ENCODE measurements at places on chromosomes 2 and 18. TPM values are rescaled to one million over a fixed set of nuclear protein-coding genes. Genes with fewer than 3 reads are reported as not detected.

DNA sequence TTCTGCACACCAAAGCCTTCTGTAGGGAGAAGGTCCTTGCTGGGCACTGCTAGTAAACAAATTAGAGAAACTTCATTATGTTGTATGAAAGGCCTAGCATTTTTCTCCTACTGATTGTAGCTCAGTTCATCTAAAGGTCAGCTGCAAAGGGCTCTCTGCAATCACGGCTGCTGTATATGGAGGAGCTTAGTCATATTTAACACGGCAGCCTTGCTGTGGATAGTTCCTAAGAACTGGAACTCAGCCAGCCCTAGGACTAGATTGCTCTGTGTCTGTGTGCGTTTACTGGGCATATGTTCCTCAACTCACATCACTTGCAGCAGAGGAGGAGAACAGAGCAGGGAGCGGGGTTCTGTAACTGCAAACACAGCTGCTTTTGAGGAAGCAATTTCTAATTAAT is 1103.9 kb upstream of the KLHL29 start:
- no peak overlapping the region for H3K4me3 ChIP-seq
- H3K27ac ChIP-seq = no peak overlapping the region
- no peaks in the 10 kb centered on the region for H3K36me3 ChIP-seq
- no peaks in the 10 kb centered on the region for H3K4me1 ChIP-seq
- DNase-seq = no peak

DNA sequence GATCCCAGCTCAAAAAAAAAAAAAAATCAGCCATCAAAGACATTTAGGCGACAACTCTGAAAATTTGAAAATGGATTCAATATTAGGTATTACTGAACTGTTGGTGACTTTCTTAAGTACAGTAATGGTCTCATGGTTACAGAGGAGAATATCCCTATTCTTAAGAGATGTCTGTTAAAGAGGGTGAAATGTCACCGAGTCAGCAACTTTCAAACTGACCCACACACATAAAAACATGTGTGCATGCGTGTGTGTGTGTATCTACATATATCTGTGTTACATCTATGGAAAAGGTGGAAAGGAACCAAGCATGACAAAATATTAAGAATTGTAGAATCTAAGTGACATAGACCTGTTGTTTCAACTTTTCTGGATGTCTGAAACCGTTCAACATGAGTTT is 41.6 kb upstream of the GLI2 start:
- H3K4me3 ChIP-seq = no peak overlapping the region
- no peaks in the 10 kb centered on the region for H3K27me3 ChIP-seq
- DNase-seq = no peak
- H3K4me1 ChIP-seq = no peaks in the 10 kb centered on the region
- no peaks in the 10 kb centered on the region for H3K36me3 ChIP-seq

DNA sequence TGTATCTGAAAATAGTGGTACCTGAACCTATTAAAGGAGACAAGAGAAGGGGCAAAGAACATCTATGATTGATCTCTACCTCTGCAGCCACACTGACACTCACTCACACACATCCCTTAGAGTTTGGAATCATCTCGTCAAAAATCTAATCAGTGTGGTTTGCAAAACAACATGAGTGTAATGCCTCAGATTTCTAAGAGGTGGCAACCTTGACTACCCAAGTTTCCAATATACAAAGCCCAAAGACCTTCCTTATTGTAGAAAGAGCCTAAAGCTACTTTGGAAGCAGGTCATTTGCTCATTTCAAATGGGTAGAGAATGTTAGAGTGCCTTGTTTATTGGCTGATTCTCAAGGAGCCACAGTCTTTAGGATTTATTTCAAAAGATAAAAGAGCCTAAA is 444.9 kb downstream of the ARHGAP15 start:
- no peak overlapping the region for H3K4me3 ChIP-seq
- no peaks in the 10 kb centered on the region for H3K36me3 ChIP-seq
- no peaks in the 10 kb centered on the region for H3K27me3 ChIP-seq
- H3K27ac ChIP-seq = no peak overlapping the region
- no peak for DNase-seq

Gene LYG2
- not detected for total RNA-seq

Gene CCDC148
- total RNA-seq = 1.5 TPM

Gene VSNL1
- 9.9 TPM for total RNA-seq

Measured in H9 (cell line).